ENCODE measurements at places on chromosomes 6 and 20.
A peak's percentile ranks its signal among the peaks of the same experiment; 100 is the strongest.

DNA sequence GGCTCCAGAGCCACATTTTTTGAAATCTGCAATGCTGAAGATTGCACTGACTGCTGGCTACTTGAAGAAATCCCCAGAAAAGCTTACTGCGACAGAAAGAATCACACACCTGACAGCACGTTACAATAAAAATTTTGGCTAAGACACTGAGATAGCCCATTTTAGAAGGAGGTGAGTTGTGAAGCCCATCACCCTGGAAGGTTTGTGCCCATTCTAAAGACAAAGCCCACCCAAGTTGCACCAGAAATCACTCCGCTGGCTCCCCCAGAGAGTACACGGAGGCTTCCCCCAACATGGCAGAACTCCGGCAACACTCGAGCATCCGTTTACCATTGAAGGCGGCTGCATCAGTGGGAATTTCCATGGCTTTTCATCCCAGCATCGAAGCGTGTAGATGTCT, 29.4 kb downstream of the LPA start:
- no peak for DNase-seq

DNA sequence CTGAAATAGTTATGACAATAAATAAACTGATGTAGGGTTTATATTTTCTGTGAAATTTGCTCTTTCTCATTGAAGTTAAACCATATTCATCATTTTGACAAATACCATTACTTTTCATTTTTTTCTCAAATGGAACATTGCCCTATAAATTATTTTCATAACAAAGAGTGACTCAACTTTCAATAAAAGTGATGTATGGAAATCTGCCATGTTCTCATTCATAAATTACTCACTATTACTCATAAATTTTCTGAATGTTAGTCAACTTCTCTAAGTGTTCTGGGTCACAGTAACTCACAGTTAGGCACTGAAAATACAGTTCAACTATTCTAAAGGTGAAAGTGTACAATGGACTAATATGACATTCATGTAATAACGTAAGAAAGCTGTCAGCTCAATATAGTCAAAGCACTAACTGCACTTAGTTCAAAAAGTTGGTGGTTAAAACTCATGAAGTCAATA, 19.0 kb upstream of the STX11 start:
- no peak for DNase-seq

DNA sequence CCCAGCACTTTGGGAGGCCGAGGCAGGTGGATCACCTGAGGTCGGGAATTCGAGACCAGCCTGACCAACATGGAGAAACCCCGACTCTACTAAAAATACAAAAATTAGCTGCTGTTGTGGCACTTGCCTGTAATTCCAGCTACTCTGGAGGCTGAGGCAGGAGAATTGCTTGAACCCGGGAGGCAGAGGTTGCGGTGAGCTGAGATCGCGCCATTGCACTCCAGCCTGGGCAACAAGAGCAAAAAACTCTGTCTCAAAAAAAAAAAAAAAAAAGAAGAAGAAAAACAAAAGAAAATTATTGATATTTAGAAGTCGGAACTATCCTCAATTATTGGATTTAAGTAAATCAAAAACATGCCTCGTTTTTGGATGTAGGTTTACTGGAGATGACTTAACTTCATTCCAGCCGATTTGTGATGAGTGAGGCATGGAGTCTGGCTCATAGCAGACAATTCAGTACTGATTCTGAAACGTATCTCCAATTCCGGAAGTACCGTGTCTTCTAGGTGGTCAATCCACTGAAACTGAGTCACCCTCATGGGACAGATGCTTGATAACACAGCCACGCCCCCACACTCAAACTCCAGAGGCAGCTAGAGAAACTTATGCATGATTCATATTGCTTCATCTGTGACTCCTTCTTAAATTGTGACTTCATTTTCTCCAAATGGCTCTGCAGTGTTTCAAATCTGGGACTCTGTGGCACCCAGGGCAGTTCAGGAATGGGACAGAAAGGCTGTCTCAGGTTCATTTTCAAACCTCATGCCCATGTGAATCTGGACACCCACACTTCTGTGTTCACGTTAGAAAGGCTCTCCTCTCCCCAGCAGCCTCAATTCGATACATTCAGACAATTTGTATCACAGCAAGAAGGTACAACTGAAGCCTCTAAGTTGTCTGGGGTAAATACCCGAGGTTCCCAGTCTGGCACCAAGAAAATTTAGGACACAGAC, 110.4 kb upstream of the ARMC2 start:
- DNase-seq, result peak; percentile 92

- DNase-seq, result peak; percentile 98
Measured at GRCh38 chr6:157715728-157716164, 107.3 kb upstream of the SNX9 start.

DNA sequence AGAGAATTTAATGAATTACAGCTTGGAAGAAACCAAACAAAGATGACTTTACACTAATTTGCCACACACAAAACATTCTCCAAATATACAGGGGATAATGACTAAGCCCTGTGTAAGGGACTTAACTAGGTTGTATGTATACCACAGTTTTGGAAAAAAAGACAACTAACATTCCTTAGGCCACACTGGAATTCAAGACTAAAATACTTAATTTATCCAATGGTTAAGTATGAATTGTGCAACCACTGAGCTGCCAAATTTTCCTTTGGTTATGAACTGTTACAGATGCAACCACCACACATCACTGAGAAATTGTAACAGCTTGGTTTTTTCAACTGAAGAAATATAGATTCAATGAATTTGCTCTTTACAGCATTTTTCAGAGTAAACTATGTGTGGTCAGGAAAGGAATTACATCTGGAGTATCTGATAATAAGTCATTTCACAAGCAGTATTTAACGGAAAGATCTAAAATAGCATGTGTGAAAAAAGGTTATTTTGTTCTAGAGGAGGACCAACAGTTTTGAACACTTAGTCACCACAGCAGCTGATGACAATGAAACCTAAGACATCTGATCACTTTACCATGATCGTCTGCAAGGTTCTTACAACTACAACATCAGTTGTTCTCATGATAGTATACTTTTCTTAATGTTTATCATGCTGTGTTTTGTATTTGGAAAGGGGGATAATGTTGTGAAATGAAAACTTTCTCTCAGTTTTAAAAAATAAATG, 318.8 kb downstream of the BCKDHB start:
- DNase-seq, result peak; percentile 100

GRCh38 chr6:144898052-144898689, 613.0 kb downstream of the UTRN start:
- no peak for DNase-seq

GRCh38 chr6:137949686-137950390, 82.8 kb downstream of the TNFAIP3 start:
- no peak for DNase-seq

- no peak for DNase-seq
Measured at GRCh38 chr20:50380697-50381040, 129.5 kb upstream of the PTPN1 start.

- DNase-seq, result no peak
Measured at GRCh38 chr6:111970426-111970825, 83.5 kb upstream of the CCN6 start.

DNA sequence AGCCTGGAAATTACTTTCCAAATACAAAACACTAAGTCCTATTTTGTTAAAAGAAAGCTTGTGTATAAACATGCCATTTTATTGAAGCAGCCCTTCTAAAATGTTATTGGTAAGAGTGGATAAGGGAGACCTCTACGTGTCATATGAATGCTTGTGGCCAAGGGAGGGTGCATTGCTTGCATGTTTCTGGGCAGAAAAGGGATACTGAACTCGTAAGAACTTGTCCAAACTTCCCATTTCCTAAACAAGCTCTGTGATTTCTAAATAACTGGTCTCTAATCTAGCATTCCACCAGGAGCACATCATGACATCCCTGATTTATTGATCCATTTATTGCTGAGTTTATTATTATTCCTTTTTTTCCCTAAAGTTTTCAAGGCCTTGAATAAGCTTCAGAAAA, 474.1 kb downstream of the CD109 start:
- DNase-seq, result peak; percentile 78

- no peak for DNase-seq
Measured at GRCh38 chr6:167988154-167988495, 9.3 kb upstream of the KIF25 start.

DNA sequence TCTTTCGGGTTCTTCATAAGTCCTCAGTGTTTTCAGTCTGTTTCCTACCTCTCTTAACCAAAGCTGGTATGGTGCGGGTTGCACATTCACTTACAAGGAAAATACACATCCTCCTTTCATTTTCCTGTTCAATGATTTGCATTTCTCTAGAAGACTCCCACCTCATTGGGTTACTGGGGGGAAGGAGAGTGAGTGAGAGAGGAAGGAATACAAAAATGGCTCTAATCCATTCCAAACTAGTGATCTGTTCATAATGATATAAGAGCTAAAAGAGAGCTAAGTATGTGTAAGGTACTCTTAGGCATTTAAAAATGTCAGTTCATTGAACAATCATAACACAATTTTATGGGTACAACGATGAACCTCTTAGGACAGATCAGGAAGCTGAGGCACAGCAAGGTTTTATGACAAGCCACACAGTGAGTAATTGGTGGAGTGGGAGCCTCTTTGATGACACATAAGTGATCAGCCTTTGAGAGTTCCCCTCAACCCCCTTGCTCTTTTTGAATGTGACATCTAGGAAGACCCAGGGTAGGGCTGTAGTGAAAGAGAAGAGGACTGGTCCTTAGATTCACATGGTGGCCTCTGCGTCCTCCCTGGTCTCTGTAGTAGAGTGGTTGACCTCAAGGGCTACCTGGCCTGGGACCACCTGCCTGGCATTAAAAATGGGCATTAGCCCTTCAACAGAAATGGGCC, 328.4 kb upstream of the SOX4 start:
- no peak for DNase-seq

GRCh38 chr20:53087037-53087777, 115.0 kb downstream of the TSHZ2 start:
- DNase-seq, result peak; percentile 67

DNA sequence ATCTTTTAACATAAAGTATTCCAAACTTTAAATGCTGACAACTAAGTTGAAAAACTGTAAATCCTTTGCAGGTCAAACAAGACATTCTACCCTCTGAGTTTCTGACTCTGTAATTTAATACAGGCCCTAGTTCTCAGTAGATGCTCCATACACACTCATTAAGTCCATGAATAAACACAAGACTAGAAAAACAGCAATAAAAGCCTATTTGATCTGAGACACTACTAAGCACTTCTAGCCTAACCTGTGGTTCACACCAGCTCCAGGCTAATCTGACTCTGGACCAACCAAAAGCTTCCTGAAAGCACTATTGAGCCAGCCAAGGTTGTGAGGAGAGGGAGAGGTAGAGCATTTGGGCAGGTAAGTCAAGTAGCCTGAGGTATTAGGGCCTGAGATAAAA, 103.9 kb downstream of the EPM2A start:
- DNase-seq, result no peak

DNA sequence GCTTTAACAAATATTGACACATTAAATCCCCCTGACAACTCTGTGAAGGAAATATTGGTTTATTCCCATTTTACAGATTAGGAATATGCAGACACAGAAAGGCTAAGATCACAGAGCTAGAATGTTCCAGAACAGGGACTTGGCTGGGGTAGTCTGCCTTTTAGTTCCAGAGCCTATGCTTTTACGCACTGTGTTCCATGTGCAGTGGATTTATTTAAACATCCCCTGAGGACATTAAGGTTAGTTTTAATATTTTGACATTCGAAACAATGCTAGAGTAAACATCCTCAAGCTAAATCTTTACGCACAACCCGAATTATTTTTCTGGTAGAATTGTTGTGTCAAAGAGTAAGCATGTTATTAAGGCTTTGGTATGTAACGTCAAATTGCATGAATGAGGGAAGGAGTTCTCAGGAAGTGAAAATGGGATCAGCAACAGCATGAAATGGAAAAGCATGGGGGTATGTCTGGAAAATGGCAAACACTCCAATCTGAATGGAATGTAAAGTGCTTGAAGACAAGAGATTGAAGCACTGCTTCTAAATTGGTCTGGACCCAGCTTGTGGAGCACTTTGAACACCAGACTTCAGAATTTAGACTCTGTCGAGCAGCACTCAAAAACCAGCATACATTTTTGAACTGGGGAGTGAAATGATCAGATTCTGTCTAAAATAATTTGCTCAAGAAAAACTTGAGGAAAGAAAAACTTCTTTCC, 429.9 kb downstream of the CD83 start:
- no peak for DNase-seq

DNA sequence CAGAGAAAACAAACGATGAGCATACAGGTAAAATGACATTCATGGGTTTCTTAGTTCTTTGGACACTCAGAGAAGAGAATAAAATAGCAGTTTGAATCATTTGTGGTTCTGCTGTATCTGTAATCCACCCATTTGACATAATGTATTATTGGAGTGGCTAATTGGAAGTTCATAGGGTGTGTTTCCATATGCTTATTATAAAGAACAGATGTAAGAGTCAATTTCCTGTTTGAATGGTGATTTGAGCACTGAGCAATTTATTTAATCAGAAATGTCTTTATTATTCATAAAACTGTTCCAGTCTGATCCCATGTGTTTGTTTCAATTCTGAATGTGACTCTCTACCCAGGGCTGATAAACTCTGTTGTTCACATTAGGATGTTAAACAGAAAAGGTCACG, 939.1 kb downstream of the KIF16B start:
- DNase-seq, result no peak

DNA sequence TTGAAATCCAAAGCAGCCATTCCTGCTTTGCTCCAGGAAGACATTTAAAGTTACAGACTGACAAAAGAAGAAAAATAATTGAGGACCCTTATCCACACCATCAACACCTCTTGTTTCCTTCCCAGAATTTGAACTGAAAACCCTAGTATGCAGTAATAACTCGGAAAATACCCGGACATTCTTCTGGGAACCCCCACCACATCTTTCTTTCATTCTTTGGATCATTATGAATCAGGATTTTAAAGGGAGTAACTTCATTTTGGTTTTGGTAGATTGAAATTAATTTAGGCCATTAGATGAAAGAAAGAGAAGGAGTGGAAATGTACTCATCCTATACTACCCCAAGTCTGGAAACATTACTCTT, 213.8 kb upstream of the MARCKS start:
- DNase-seq, result no peak

- no peak for DNase-seq
Measured at GRCh38 chr6:115415378-115415777, 645.3 kb downstream of the FRK start.

DNA sequence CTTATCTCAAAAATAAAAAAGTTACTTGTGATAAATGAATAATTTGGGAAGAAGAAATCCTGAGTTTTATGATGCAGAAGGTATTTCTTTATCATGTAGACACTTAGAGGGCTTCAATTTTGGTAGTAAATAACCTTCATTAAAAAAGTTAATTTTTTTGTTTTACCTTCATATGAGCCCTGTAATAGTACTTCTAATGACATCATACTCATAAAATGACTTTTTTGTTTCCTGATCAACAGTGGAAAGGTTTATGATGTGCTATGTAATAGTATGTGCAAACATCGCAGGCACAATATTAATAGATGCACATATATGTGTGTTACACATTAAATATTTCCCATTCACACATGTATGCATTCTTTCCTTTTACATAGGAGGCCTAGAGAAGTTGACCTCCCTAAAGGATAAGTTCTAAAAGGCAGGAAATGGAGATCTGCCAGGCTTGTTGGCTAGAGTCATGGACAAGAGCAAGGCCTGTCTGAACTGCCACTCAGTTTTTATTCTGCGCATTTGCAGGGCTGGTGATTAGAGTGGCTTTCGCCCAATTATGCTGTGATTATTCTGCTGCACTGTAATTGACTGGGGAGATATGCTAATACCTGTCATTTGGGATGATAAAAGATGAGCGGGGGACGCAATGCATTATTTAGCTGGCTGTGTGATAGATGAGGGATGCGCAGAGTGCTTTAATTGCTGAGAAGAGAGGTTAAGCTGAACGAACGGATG, 272.6 kb downstream of the TMEM242 start:
- no peak for DNase-seq

GRCh38 chr6:42911171-42912021, 4.5 kb upstream of the PTCRA start:
- no peak for DNase-seq
